Jurkat, Clone E6-1 (cell line): ENCODE measurements at places on chromosomes 6 and 20.
A peak's percentile ranks its signal among the peaks of the same experiment; 100 is the strongest.

GRCh38 chr20:17227669-17228623 is 1.1 kb downstream of the PCSK2 start:
- DNase-seq = no peak

GRCh38 chr6:169169941-169170582 is 83.6 kb downstream of the THBS2 start:
- DNase-seq = no peak

DNA sequence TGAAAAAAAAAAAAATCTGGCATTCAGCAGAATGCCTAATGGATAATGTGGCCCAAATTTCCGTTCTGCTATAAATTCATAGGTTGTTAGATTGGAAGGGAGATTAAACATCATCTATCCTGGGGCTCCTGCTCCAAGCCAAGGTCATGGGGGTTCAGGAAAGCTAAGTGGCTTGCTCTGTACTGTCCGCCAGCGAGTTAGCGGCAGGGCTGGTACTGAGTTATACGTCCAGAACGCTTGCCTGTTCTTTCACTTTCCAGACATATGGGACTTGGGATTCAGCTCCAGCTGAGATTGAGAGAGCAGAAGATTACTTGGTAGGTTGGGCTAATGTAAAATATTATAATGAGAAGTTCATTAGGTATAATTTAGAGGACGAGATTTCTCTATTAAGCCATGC is 858 bp downstream of the RWDD1 start:
- no peak for DNase-seq

DNA sequence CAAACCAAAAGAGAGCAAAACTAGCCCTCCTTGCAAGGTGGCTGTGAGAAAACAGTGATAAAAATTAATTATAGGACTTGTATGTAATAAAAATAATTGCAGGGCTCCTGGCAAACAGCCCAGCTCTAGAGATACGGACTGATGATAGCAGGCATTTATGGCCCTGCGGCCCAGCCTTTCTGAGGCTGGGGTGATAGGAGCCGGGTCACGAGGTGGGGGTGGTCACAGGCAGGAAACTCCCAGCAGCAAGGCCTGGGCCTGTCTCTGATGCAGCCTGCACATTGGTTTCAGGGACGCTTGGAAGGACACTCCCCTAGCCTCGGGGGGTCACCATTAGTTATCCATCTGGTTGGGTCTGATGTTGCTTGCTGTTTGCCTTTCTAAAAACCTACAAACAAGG is 18.7 kb upstream of the TTPAL start:
- DNase-seq = no peak

DNA sequence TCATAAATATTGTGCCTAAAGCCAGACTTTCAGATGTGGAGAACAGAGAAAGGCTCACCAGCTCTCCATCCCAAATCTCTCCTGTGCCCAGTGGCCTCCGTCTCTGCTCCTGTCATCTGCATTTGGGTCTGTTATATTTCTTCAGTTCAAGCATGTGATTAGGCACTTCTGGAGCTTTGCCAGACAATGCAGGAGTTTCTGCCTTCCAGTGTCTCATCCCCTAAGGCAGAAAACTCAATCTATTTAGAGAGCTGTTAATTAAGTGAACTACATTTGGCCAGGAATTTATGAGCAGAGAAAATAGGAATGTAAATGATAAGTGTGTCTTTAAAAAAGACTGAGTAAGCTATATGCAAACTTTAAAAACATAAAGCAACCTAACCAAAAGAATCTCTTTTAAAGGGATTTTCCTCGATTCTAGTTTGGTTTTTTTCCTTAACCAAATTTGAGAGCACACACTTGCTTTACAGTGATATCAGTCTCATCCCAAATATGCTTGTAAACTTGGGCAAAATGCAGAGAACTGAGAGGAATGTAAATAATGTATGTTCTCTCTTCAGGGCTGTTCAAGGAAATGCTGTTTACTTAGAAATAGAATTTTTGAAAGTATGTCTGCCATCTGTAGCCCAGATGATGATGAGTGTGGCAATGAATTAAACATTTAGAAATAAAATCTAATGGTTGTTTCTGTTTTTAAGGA is 113.9 kb downstream of the ELOVL4 start:
- DNase-seq = no peak

- DNase-seq = no peak
These were observed 6.5 kb downstream of the RPS6KA2 start for GRCh38 chr6:166620478-166621113.

DNA sequence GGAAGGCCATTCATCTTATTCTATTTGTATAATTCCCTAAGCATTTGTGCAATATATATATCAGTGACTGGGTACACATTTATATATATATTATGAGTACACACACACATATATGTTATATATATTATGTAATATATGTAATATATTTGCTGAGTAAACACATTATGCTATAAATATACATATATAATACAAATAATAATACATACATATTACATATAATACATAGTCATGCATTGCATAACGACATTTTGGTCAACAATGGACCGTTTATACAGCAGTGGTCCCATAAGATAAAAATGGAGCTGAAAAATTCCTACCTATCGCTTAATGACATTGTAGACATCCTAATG is 11.4 kb upstream of the TMEM170B start:
- DNase-seq = no peak

DNA sequence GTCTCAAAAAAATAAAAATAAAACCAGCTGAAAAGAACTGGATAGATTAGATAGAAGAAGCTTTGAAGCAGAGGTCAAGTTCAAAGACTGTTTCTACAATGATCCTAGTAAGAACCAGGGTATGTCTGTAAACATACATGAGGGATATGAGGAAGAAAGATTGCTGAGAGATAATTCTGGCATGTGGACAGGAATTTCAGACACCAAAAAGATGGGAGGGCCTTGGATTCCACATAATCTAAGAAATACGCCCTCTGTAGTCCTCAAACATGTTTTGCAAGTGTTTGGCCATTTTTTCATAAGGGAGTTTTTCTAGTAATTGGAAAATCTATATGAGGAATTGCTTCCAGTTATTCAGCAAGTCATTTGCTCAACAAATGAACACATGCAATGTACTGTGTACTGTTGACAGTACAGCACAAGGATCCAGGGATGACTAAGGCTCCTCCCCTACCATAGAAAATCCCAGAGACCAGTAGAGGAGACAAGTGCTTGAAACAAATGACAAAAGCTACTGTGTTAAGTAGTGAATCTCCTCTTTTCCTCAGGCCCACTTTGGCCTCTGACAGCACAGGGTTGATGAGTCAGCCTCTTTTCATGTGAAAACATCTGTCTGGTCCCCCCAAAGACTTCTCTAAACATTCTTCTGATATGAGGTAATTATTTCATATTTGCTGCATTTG is 795.9 kb downstream of the MAFB start:
- DNase-seq = no peak

- DNase-seq = no peak
These were observed 37.2 kb downstream of the TTI1 start for GRCh38 chr20:37995856-37996605.

- no peak for DNase-seq
These were observed 21.6 kb downstream of the DLL1 start for GRCh38 chr6:170269151-170269845.

DNA sequence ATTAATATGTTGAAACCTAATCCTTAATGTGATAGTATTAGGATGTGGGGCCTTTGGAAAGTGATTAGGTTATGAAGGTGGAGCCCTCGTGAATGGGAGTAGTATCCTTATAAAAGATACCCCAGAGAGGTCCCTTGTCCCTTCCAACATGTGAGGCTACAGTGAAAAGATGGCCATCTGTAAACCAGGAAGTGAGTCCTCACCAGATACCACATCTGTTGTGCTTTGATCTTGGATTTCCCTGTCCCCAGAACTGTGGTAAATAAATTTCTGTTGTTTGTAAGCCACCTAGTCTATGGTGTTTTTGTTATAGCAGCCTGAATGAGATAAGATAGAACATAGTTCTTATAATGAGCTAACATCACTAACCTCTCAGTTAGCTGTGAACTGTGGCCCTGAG is 16.6 kb upstream of the CALHM6 start:
- DNase-seq = no peak

DNA sequence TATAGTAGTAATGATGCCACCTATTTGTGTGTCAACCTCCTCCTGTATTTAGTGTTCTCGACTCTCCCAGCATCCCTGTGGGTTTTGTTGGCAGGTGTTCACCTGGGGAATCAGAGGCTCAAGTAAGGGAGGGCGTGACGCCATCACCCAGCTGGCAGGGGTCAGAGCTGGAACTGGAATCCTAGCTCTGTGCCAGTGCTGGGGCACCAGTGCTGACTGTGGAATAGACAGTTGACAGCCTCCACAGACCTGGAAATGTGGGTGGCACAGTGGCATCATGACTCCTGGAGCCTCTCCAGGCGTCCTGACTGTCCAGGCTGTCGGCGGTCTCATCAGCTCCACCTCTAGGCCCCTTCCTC is 102.8 kb downstream of the SYCP2 start:
- no peak for DNase-seq

DNA sequence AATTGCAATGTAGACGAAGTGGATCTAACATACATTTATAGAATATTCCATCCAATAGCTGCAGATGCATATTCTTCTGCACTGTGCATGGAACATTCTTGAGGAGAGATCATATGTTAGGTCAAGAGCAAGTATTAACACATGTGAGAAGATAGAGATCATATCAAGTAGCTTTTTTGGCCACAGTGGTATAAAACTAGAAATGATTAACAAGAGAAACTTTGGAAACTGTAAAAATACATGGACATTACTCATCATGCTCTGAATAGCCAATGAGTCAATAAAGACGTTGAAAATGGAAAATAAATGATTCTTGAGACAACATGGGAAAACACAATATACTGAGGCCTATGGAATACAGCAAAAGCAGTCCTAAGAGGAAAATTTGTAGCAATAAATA is 94.2 kb downstream of the STXBP5 start:
- DNase-seq = no peak

GRCh38 chr20:25592135-25592852 is 7.0 kb upstream of the NINL start:
- DNase-seq = peak; percentile 27

GRCh38 chr6:131914967-131915751 is 36.0 kb downstream of the CCN2 start:
- peak; percentile 71 for DNase-seq

DNA sequence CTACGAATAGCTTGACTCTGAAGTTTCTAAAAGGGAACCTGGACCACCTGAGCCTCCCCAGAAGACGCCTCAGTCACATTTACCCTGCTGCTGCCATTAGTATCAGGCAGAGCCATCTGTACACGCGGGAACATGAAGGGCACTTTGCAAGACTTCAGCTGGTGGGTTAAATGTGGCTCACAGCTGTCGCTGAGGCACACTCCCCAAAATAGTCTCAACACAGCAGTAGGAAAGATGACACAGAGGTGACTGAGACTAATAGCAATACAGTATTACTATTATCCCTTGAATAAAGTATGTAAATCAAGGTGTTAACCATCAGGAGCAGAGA is 29.0 kb downstream of the PSMB1 start:
- DNase-seq = no peak

- no peak for DNase-seq
These were observed 10.0 kb downstream of the UNC93A start for GRCh38 chr6:167300902-167301777.

GRCh38 chr6:30194797-30195690 is 18.2 kb downstream of the TRIM26 start:
- no peak for DNase-seq

DNA sequence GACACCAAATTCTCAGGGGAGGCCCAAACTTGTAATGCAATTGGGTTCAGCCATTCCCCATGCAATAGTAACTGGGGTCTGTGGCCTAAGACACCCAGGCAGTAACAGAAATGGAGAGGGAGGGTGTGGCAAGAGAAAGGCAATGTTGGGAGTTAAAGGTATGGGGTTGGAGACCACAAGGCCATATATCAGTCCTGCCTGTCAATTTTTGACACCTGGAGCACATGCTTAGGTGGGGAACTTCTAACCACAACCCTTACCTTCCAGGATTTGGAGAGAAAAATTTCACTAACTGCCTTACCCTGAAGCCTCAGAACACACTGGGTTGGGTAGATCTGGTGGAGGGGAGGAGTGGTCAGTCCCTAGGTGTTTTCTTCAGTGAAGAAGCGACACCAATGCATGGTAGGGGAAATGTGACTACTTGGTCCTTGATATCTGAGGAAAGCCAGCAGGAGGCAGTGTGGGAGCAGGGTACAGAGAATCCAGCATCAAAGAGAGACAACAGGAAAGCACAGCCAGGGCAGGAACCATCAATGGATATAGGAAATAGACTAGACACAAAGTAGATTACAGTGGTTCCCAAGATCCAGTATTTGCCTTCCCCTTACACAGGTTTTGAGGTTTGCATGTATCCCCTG is 6.8 kb upstream of the USP49 start:
- DNase-seq = peak; percentile 69

DNA sequence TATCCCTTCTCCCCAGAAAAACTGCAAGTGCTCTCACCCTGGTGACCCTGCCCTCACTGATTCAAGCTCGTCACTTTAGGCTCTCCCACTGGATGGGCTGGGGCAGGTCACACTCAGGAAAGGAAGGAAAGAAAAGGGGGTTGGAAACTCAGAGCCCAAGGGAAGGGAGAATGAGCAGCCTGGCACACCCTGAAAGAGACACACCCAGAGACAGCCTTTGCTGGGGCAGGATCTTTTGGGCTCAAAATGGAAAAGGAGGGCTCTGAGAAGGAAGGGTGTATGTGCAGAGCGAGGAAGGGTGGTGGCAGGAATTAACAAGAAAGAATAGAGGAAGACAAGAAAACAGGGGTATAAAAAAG is 2.5 kb downstream of the PPP1R18 start:
- no peak for DNase-seq

DNA sequence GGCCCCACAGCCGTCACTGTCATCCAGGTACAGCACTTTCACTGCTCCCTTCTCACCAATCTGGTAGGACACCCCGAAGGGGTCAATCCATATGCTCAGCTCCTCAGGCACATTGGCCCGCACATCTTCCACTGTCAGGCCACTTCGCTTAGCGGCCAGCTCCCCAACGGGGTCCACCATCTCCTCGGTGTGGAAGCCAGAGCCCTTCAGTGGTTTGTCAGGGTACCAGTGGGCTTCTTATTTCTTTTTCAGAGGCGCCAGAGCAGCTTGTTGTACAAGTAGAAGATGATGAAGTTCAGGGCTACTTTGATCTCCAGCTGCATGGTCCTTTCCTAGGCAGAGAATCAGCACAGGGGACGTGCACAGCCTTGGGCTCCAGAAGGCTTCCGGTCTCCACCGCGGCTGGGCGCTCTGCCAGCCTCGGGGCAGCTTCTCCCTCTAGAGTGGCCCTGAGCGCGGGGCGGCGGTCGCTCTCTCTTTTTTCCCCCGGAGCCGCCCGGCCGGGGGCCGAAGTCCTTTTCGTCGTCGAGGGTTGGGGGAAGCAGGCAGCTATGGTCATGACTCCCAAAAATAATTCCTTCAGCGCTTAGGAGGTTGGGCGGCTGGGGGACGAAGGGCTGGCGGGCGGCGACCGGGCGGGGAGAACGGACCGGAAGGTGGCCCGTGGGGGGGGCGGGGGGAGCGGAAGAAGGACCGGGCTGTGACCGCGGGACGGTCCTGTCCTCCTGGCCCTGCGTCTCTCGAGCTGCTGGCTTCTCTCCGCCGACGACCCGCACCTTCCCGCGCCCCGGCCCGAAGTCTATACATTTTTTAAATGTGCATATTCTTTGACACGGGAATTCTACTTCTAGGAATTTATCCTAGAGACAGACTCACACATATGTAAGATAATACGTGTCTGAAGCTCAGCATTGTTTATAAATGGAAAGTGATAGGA is 6.5 kb upstream of the ZSCAN9 start:
- no peak for DNase-seq
